Activated T-helper 17 cell treated with anti-CD3 and anti-CD28 coated beads, Interleukin-2, amount 50 U/mL, for 72 hours (primary cell): ENCODE measurements at places on chromosomes 1 and 21. TPM values are rescaled to one million over a fixed set of nuclear protein-coding genes. Genes with fewer than 3 reads are reported as not detected.

DNA sequence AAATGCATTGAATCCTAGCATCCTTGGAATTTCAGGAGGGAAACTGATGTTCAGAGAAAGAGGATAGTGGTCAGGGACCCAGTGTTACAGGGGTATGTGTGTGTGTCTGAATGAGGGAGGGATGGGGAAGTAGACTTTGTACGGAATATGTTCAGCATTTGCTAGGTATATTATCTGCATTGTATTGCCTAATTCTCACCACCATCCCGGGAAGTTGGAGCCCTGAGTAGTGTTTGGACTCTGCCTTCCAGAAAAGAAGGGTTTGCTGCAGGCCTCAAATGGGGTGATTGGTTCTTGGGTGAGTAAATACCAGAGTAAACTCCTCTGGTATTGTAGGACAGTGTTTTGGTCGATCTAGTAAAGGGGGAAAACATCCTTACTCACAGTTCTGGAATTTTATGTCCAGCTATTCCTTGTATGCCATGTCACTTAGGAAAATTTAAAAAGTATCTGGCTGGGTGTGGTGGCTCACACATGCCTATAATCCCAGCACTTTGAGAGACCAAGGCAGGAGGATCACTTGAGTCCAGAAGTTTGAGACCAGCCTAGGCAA is 7.1 kb upstream of the ZNF496 start:
- ATAC-seq, result no peak

GRCh38 chr1:247112479-247112781 is 8.3 kb upstream of the ZNF669 start:
- ATAC-seq, result no peak

GRCh38 chr1:66351478-66351877 is 182.5 kb upstream of the SGIP1 start:
- ATAC-seq, result peak; percentile 73

DNA sequence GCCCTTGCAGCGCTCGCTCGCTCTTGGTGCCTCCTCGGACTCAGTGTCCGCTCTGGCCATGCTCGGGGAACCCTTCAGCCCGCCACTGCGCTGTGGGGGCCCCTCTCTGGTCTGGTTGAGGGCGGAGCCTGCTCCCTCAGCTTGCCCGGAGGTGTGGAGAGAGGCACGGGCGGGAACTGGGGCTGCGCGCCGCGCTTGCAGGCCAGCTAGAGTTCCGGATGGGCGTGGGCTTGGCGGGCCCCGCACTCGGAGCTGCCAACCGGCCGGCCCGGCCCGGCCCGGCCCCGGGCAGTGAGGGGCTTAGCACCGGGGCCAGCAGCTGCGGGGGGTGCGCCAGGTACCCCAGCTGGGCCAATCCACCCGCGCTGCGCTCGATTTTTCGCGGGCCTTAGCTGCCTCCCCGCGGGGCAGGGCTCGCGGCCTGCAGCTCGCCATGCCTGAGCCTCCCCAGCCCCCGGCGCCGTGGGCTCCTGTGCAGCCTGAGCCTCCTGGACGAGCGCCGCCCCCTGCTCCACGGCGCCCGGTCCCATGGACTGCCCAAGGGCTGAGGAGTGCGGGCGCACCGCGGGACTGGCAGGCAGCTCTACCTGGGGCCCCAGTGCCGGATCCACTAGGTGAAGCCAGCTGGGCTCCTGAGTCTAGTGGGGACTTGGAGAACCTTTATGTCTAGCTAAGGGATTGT is 217.0 kb upstream of the PKN2 start:
- ATAC-seq, result no peak

GRCh38 chr1:74799119-74799657 is 66.2 kb downstream of the TYW3 start:
- no peak for ATAC-seq

DNA sequence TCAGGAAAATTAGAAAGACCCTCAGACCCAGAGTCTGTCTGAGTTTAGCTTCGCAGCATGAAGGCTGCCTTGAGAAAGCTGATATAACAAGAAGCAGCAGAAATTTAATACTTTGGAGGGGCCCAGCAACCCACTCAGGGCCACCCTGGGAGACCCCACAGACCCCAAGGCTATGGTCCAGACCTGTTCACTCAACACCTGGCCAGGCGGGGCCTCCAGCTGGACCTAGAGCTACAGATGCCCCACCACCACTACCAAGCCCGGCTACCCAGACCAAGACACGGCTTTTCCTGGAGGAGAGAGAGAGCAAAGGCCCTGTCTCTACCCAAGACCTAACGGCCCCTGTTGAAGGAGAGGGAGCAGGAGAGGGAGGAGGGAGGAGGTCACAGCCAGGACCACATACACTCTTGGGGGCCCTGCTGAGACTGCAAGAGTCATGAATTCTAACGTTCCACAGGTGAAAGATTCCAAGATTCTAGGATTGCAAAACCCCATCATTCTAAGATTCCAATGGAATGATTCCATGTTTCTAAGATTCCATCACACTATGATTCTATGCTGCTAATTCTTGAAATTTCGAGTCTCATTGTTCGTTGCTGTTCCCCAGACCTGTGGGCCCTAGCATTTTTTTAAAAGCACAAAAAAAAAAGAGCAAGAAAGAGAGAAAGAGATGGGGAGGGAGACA is 53.2 kb downstream of the LACTBL1 start:
- no peak for ATAC-seq

GRCh38 chr1:20480243-20480944 is 5.6 kb downstream of the CAMK2N1 start:
- ATAC-seq, result no peak

- ATAC-seq, result no peak
These were observed 2.8 kb downstream of the PLA2G5 start for GRCh38 chr1:20072771-20073170.

GRCh38 chr1:239254999-239255398 is 131.4 kb upstream of the CHRM3 start:
- no peak for ATAC-seq

GRCh38 chr1:226643611-226644540 is 95.2 kb downstream of the ITPKB start:
- ATAC-seq, result peak; percentile 11

- ATAC-seq, result no peak
These were observed 164.3 kb downstream of the SETD4 start for GRCh38 chr21:35896060-35896459.

GRCh38 chr1:53730224-53730865 is 8.6 kb downstream of the GLIS1 start:
- ATAC-seq, result no peak

GRCh38 chr1:192732787-192733186 is 76.1 kb upstream of the RGS2 start:
- no peak for ATAC-seq

- no peak for ATAC-seq
These were observed 25.3 kb upstream of the TTC34 start for GRCh38 chr1:2826736-2827292.

GRCh38 chr21:28458446-28458845 is 534.2 kb downstream of the LTN1 start:
- no peak for ATAC-seq

DNA sequence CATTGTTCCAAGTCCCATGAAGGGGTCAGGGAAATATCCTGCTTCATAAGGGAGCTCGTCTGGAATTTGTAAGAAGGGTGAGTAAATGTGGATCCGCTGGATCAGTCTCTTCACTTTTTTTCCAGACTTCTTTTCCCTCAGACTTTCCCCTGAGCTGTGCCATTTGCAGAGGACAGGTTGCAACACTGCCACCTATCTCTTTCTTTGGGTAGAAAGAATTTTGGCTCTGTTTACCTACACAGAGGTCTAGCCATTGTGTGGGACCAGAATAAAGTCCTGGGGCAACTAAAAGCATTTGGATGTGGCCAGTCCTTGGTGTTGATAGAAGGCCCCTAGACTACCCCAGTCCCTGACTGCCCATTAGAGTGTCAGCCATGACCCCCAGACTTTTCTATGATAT is 1146.7 kb upstream of the PRMT6 start:
- ATAC-seq, result no peak

- no peak for ATAC-seq
These were observed 132.9 kb upstream of the POU3F1 start for GRCh38 chr1:38179483-38179882.

GRCh38 chr1:172322219-172323061 is 98.0 kb upstream of the C1orf105 start:
- no peak for ATAC-seq

GRCh38 chr1:218546314-218546713 is 201.2 kb downstream of the TGFB2 start:
- no peak for ATAC-seq

DNA sequence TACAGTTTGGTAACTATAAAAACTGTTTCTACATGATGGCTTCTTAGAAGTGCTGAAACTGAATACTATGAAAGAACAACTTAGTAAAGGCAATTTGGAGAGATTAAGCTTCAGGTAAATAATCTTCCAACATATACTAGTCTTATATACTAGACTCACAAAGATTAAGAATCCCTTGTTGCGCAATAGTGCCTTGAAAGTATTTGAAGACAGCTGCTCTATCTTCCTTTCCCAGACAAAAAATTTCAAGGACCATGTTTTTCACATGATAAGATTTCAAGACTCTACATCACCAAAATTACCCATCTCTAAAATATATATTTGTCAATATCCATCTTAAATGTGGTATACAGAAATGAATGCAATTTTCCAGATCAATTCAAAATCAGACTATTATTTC is 37.7 kb upstream of the ASPM start:
- no peak for ATAC-seq

DNA sequence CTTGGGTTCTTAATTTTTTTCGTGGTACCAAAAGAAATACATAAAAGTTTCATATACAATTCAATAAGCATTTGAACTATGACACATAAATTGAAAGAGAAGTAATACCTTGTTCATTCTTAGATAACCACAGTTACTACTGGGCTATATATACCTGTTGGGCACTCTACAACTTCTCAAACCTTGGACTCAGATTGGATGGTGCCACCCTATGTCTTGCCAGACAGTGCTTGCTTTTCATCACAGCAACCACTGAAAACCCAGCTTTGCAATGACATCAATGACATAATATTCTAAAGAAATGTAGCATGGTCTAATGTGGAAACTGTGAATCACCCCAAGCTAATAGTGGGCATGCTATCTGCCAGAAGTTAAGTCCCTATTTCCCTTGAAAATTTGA is 62.8 kb upstream of the DPH5 start:
- peak; percentile 68 for ATAC-seq

GRCh38 chr21:45246386-45247320 is 41.0 kb downstream of the POFUT2 start:
- no peak for ATAC-seq

DNA sequence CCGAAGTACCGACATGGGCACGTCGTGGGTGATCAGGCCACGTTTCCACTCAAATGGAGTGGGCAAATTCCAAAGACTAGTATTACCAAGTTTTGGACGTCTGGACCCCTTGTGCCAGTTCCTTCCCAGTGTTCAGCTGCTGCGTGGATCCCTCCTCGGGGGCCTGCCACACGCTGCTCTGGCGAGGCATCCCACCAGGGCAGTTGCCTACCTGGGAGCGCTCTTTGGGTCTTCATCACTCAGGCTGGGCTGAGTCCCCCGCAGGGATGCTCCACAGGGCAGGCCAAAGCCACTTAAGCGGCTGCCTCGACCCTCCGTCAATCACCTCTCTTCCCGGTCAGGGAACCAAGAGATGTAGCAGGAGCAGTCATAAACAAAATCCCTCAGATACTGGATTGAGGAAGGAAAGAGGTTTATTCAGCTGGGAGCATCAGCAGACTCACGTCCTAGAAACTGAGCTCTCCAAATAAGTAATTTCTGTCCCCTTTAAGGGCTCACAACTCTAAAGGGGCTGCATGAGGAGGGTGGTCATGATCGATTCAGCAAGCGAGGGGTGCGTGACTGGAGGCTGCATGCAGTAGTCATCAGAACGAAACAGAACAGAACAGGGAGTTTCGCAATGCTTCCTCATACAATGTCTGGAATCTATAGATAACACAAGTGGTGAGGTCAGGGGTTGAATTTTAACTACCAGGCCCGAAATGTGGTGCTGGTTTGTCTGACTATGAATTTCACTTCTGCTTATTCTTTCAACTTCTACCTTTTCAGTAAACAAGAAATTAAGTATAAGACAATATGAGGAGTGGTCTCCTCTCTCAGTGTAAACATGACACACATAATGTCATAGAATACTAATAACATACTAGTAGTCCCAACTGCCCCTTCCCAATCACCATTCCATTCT is 998.6 kb upstream of the NCAM2 start:
- ATAC-seq, result no peak

- ATAC-seq, result no peak
These were observed 17.9 kb downstream of the ETV3L start for GRCh38 chr1:157081707-157082106.

DNA sequence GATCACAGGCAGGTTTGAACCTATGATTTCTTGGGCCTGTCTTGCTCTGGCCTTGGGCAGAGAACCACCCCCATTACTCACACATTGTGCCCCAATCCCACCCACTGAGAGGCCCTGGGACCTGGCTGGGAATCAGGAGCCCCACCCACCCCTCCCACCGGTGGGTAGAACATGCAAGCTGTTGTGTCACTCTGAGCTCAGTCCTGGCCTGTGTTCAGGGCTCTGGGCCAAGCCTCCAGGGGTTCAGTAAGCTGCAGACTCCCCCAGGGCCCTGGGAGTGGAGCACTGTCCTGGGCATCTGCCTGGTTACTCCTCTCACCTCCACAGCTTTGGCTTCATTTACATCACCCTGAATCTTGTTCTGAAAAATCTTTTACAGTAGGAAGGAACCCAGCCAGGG is 270.5 kb downstream of the RRAGC start:
- ATAC-seq, result no peak

DNA sequence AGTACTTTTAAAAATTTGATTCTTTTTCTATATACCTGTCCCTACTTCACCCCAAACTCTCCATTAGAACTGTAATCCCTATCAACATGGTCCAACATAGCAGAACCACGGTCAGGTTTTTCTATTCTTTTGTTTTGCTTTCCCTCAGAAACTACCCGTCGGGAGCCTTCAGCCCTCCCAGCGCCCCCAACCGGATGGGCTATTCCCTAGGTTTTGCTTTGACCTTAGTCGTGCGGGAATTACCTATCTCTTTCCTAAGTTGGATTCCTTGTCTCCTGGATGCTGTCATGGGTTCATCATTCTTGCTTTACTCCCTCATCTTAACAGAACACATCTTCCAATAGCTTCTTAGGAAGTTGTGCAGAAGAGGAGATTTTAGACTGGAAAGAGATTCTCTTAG is 97.5 kb upstream of the LBR start:
- ATAC-seq, result no peak

DNA sequence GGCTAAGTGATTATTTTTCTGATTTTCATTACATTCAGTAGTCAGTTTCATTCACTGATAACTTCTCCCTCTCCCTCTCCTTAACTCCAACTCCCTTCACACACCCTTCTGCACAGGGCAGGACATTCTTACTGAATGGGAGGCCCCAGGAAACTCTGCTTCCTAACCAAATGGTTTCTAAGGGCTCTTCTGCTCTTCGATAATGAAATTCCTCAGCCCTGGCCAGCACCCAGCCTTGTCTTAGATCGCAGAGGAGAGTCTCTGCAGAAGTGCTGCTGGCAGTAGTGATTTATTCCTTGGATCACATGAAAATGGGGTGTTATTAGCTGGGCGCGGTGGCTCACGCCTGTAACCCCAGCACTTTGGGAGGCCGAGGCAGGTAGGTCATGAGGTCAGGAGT is 16.4 kb downstream of the PLEKHM2 start:
- no peak for ATAC-seq

WNT2B gene
- total RNA-seq, result 0.48 TPM

OR2T11 gene
- not detected for total RNA-seq

NBPF12 gene
- 8.9 TPM for total RNA-seq

ADSS2 gene
- total RNA-seq, result 56.3 TPM

MSH4 gene
- total RNA-seq, result 0.32 TPM

TFAP2E gene
- total RNA-seq, result 0.97 TPM

ANGPTL3 gene
- total RNA-seq, result not detected

KRTAP21-2 gene
- total RNA-seq, result not detected

TMPRSS15 gene
- total RNA-seq, result not detected

NPL gene
- 1.4 TPM for total RNA-seq

PRAMEF6 gene
- not detected for total RNA-seq

C1orf94 gene
- total RNA-seq, result not detected

UQCRHL gene
- 2.2 TPM for total RNA-seq

ASPM gene
- 61.5 TPM for total RNA-seq
